Activated CD4-positive, alpha-beta memory T cell treated with anti-CD3 and anti-CD28 coated beads, Interleukin-2, amount 10 ng/mL, durations not matched to agents 7 days and 5 days (primary cell): ENCODE measurements at places on chromosomes 1 and 21. TPM values are rescaled to one million over a fixed set of nuclear protein-coding genes. Genes with fewer than 3 reads are reported as not detected.
A peak's percentile ranks its signal among the peaks of the same experiment; 100 is the strongest.

The HOOK1 gene
- total RNA-seq = 0.98 TPM

The CTSK gene
- total RNA-seq = 5.3 TPM

The BTBD8 gene
- 3.7 TPM for total RNA-seq

The KIRREL1 gene
- not detected for total RNA-seq

GRCh38 chr1:14499312-14500040, 99.0 kb upstream of the KAZN start:
- no peak for DNase-seq
- no peak overlapping the region for H3K27ac ChIP-seq
- no peaks in the 10 kb centered on the region for H3K4me1 ChIP-seq

- peaks cover 58% of the 10 kb centered on the region for H3K4me1 ChIP-seq
- peak overlapping the region; percentile 87 for H3K4me3 ChIP-seq
- DNase-seq = peak; percentile 88
- H3K27me3 ChIP-seq = no peaks in the 10 kb centered on the region
These were observed 2.0 kb upstream of the RCSD1 start for GRCh38 chr1:167627865-167628641.

DNA sequence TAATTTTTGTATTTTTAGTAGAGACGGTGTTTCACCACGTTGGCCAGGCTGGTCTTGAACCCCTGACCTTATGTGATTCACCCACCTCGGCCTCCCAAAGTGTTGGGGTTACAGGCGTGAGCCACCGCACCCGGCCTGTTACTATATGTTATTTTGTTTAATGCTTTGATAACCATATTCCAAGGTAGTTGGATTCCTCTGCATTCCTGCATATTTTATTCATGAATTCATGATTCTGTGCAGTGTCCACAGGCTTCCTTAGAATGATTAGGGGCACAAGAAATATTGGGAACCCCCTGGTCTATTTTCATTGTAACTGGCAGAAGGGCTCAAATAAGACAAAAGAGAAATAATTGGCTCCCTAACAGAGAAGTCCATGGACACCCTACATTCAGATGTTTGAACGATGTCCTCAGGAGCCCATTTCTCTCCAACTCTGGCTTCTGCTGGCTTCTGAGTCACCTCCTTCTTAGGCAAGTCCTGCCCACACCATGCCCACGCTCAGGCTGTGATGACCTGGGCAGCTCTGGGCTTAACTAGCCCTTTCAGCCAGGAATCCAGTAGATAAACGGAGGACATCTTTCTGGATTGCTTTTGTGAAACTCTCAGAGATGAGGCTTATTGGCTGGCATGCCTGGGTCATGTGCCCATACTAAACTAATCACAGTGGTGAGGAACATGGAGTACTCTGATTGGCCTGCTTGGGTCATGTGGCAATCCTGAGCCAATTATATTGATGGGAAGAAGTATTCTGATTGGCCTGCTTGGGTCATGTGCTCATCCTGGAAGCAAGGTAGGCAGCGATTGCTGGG, 32.6 kb downstream of the TNFRSF8 start:
- DNase-seq = no peak
- H3K4me3 ChIP-seq = no peak overlapping the region

- H3K27ac ChIP-seq = peak overlapping the region; percentile 61
- DNase-seq = no peak
- no peak overlapping the region for H3K4me3 ChIP-seq
These were observed 14.5 kb downstream of the NPHP4 start for GRCh38 chr1:5977494-5978444.

The IFNLR1 gene
- 6.0 TPM for total RNA-seq

DNA sequence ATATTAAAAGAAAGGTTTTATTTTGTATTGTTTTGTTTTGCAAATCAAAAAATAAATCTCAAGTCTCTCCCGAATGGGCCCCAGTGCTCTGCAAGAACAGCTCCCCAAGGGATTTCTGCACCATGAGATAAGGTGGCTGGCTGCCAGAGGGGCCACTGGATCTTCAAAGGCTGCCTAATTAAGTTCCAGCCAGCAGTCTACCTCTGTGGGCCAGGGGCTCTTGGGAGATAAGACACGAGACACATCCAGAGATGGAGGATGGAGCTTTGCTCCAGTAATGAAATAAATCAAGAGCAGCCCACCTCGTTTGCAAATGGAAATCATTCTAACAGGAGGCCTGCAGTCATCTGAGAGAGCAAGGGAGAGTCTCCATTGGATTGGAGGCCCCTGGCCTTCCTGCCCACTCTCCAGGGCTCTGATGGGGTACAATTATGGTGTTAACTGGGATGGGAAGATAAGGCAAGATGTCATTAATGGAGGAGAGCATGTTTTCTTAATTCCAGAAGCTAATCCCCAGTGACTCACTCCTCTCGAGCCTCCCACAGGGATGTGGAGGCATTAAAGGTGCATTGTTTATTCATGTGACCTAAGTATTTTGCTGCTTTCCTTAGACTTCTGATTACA, 155.2 kb upstream of the KAZN start:
- no peak overlapping the region for H3K27ac ChIP-seq
- DNase-seq = no peak
- no peaks in the 10 kb centered on the region for H3K27me3 ChIP-seq
- H3K4me3 ChIP-seq = no peak overlapping the region
- no peaks in the 10 kb centered on the region for H3K4me1 ChIP-seq
- no peaks in the 10 kb centered on the region for H3K36me3 ChIP-seq

The S1PR1 gene
- total RNA-seq = 220 TPM

- H3K4me1 ChIP-seq = no peaks in the 10 kb centered on the region
- no peak for DNase-seq
- no peak overlapping the region for H3K27ac ChIP-seq
- H3K36me3 ChIP-seq = no peaks in the 10 kb centered on the region
These were observed 8.1 kb upstream of the ACKR1 start for GRCh38 chr1:159196543-159196942.

The C1orf115 gene
- total RNA-seq = 1.5 TPM

DNA sequence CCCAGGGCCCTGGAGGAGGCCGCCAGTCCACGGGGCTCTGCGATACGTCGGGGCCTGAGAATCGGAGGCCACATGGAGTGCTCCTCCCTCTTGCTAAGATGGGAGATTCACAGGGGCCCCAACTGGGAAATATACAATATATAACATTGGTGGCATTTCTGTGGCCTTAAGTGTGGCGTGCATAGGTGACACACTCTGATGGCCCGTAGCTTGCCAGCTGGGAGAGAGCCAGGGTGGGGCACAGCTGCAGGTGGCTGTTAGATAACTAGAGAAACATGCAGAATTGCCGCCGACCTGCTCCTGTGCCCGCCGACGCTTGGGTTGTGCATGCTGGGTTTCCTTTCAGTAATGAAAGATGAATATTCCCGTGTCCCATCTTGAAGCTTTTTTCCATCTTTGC, 30.1 kb downstream of the UMODL1 start:
- H3K36me3 ChIP-seq = no peaks in the 10 kb centered on the region
- no peak for DNase-seq
- H3K27me3 ChIP-seq = peaks cover 18% of the 10 kb centered on the region

The ANGPTL7 gene
- total RNA-seq = not detected

DNA sequence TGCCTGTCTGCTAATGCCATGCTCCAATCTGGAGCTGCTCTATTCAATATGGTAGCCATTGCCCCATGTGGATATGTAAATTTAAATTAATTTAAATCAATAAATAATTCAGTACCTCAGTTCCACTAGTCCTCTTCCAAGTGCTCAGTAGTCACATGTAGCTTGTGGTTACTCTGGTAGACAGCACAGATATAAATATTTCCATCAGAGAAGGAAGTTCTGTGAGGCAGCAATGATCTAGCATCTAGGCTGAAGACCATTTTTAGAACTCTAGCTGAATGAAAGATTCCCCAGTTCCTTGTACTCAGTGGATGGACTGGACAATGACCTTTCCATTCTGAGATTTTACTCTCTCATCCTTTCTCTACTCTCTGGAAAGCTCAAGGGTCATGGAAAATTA, 25.8 kb upstream of the CAPZB start:
- no peaks in the 10 kb centered on the region for H3K27me3 ChIP-seq
- peaks cover 18% of the 10 kb centered on the region for H3K4me1 ChIP-seq
- no peak overlapping the region for H3K27ac ChIP-seq
- peaks cover 4% of the 10 kb centered on the region for H3K36me3 ChIP-seq

The TMEM82 gene
- total RNA-seq = not detected

DNA sequence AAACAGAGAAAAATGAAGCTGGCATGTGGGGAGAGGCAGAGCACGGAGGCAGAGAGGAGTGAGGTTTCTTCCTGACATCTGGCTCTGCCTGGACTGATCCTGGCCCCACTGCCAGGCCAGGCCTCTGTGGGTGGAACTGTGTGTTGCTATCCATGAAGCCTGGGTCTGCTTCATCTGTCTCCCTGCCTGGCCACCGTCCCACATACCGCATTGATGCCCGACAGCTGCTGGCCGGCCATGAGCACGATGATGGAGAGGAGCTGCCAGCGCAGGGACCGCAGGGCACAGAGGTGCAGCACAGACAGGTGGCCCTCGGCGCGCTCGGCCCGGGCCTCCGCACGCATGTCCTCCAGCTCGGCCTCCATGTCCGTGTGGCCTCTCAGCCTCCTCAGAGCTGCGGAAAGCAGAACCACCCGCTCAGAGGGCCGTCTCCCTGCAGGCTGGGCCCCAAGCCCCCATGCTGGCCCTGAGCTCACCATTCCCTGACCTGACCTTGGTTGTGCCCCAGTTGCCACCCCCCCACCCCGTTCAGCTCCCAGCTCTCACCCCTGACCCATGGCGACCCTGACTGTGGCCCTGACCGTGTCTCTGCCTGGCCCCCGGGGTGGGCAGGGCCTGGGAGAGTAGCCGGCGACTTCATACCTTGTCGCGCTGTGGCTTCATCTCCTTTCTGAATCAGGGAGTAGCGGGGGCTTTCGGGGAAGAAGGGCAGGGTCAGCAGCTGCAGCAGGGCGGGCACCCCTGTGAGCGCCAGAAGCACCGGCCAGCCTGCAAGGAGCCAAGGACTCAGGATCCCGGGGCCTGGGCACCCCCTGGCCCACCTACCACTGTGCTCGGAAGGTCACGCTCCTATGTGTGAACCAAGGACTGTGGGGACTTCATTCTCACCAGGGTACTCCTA, 11.5 kb downstream of the SLC2A7 start:
- peaks cover 5% of the 10 kb centered on the region for H3K27me3 ChIP-seq
- no peak for DNase-seq
- H3K27ac ChIP-seq = no peak overlapping the region
- peaks cover 6% of the 10 kb centered on the region for H3K4me1 ChIP-seq
- no peaks in the 10 kb centered on the region for H3K36me3 ChIP-seq

- H3K27ac ChIP-seq = peak overlapping the region; percentile 38
- H3K27me3 ChIP-seq = no peaks in the 10 kb centered on the region
- H3K4me1 ChIP-seq = peaks cover 40% of the 10 kb centered on the region
- H3K4me3 ChIP-seq = no peak overlapping the region
- peaks cover 75% of the 10 kb centered on the region for H3K36me3 ChIP-seq
These were observed 59.8 kb downstream of the CAPN2 start for GRCh38 chr1:223771814-223772770.

The MEX3A gene
- total RNA-seq = 0.05 TPM

DNA sequence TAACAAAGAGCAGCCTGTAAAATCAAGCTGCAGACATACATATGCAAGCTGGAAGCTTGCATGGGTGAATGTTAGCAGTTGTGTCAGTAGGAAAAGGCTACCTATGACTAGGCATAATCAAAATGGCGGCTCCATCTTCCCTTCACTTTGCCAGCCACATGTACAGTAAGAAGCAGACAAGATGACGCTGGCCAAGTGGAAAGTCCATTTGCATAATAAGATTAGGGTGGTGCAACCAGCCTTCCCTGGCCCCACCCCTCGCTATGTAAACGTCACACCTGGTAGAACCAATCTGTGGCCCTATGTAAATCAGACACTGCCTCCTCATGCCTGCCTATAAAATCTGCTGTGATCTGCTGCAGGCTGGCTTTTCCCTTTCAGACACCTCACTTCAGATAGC, 171.9 kb upstream of the USP25 start:
- no peaks in the 10 kb centered on the region for H3K36me3 ChIP-seq
- H3K27ac ChIP-seq = no peak overlapping the region
- DNase-seq = no peak
- H3K4me3 ChIP-seq = no peak overlapping the region
- H3K4me1 ChIP-seq = no peaks in the 10 kb centered on the region

The REG4 gene
- not detected for total RNA-seq

The OPTC gene
- total RNA-seq = not detected

- H3K27me3 ChIP-seq = no peaks in the 10 kb centered on the region
- no peaks in the 10 kb centered on the region for H3K4me1 ChIP-seq
- no peak overlapping the region for H3K27ac ChIP-seq
- no peak for DNase-seq
- H3K36me3 ChIP-seq = no peaks in the 10 kb centered on the region
- no peak overlapping the region for H3K4me3 ChIP-seq
These were observed 121.3 kb downstream of the HUNK start for GRCh38 chr21:31993826-31994825.

The CFAP141 gene
- total RNA-seq = not detected

DNA sequence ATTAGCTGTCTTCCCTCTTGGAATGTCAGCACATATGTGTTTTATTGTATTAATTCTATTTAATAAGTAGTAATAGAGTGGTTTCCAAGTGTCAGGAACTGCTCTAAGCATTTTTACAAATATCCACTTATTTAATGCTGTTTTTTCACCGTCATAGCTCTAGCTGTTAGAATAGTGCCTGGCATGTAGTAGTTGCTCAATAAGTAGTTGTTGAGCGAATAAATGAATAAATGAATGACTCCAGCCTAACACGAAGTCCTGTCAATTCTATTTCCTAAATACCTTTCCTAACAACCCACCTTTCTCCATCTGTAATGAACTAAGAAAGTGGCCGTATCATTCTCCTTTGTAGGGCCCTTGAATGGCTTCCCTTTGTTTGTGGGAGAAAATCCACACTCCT, 312.5 kb downstream of the DISC1 start:
- no peak for DNase-seq
- no peaks in the 10 kb centered on the region for H3K4me1 ChIP-seq
- no peaks in the 10 kb centered on the region for H3K27me3 ChIP-seq
- no peaks in the 10 kb centered on the region for H3K36me3 ChIP-seq
- no peak overlapping the region for H3K4me3 ChIP-seq

GRCh38 chr1:245389873-245390272, 235.1 kb downstream of the KIF26B start:
- no peak overlapping the region for H3K4me3 ChIP-seq
- DNase-seq = no peak
- H3K36me3 ChIP-seq = no peaks in the 10 kb centered on the region
- no peak overlapping the region for H3K27ac ChIP-seq
- H3K4me1 ChIP-seq = no peaks in the 10 kb centered on the region

GRCh38 chr21:44892536-44893277, 19.2 kb upstream of the PTTG1IP start:
- H3K4me3 ChIP-seq = no peak overlapping the region
- H3K27me3 ChIP-seq = no peaks in the 10 kb centered on the region
- peaks cover 12% of the 10 kb centered on the region for H3K4me1 ChIP-seq
- peak; percentile 81 for DNase-seq
- peaks cover 55% of the 10 kb centered on the region for H3K36me3 ChIP-seq

DNA sequence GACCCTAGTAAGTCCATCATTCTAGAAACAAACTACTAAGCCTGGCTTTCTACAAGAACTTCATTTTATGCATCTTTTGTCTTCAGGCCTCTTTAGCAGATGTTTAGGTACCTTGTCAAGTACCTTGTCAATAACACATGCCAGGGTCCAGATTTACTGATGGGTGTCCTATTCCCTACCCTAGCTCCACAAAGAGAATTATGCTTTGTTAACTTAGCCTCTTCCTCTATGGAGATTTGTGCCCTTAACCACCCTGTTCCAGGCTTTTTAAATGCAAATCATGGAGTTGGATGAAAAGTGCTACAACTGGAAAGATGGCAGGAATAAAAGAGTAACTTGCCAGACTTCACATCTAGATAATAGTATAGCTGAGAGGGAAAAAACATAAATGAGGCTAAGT, 42.7 kb downstream of the SPATA46 start:
- no peak for DNase-seq
- no peaks in the 10 kb centered on the region for H3K36me3 ChIP-seq
- no peak overlapping the region for H3K27ac ChIP-seq

- peaks cover 25% of the 10 kb centered on the region for H3K4me1 ChIP-seq
- H3K27ac ChIP-seq = peak overlapping the region; percentile 55
- peaks cover 9% of the 10 kb centered on the region for H3K27me3 ChIP-seq
- H3K36me3 ChIP-seq = no peaks in the 10 kb centered on the region
These were observed 729 bp downstream of the APP start for GRCh38 chr21:26169611-26170470.
